ENCODE measurements at places on chromosomes 16 and 17.

DNA sequence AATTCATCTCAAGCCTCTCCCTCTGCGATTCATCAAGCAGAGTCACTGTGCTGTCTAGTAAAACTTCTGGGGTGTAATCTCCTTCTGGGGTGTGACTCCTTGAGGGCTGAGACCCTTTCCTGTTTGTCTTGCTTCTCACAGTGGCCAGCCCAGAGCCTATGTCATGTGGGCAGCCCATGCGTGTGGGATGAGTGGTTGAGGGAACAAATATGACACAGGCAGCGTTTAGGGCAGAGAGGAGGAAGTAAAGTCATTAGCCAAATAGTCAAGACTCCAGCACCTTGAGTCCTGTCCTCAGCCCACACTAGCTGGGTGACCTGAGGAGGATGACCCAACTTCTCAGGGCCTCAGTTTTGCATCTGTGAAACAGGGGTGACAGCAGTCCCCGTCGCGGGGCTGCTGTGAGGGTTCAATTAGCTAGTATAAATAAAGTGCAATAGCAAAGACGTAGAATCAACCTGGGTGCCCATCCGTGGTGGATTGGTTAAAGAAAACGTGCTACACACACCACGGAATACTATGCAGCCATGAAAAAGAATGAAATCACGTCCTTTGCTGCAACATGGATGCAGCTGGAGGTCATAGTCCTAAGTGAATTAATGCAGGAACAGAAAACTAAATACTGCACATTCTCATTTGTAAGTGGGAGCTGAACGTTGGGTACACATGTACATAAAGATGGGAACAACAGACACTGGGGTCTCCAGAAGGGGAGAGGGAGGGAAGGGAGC is 4.5 kb upstream of the ITGAX start:
- DNase-seq: no peak

DNA sequence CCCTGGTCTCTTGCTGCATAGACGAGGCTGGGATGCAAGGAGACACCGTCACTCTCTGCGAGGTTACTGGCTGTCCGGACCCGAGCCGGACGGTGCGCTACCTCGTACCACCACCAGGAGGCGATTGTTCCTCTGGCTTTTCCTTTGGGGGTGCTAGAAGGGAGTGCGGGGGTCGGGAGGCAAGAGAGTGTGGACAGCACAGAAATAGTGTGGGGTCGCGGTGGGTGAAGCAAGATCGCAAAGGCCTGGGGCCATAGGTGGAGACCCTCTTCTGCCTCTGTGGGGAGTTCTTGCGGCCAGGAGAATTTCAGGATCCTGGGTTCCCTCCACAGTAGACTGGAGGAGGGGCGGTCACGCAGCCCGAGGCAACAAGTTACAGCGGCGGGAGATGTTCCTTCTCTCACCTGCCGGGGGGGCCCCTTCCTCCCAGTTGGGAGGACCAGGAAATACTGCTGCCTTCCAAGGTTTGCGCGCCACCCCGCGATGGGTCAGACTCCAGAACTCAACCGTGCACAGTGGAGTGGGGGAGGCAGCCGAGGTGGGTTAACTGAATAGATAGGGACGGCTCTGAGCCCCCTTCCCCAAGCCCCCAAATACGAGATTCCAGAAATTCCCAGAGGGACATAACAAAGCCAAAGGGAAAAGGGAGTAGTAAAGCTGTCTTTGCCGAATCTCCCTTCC is 6.9 kb downstream of the PHOSPHO1 start:
- peak; percentile 60 for DNase-seq

DNA sequence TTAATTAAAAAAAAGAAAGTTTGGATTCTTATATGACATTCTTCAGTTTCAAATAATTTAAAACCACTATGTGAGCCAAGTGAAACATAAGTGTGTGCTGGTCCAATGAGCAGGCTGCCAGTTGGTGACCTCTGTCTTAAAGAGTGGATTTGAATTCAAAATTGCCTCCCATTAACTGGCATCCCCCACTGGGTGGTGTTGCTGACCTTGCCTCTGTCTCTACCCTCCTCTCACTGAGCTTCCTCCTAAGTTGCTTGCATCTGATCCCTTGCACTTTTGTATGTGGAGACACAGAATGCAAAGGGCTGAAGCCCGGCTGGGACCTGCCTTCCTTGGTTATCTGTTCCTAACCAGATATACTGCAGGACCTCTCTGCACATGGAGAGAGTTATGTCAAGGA is 160.6 kb downstream of the CYLD start:
- no peak for DNase-seq

- DNase-seq: no peak
Observed at GRCh38 chr16:86300746-86301481, 209.4 kb upstream of the FOXF1 start.

DNA sequence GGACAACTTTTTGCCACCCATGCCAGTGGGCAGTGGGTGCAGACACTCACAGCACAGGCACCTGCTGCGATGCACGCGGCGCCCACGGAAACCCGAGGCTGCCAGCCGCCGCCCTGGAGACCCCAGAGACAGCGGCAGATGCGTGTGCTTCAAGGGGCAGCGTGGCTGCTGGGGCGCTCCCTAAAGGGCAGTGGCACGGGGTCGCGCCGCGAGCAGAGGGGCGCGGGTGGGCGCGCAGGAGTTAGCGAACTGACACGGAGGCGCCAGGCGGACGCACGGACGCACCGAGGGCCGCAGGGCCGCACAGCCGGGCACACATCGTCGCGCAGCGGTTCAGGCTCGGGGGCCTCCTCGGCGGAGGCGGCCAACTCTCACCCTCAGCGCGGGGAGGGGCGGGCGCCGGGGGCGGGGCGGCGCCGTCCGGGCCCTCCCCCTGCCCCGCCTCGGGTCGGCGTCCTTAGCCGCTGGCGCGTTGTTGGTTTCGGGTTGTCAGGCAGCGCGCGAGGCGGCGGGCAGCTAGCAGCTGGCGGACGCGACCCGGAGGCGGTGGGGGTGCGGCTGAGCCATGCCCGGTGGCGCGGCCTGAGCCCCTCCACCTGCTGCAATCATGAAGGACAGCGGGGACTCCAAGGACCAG is at the start of gene KIF19:
Gene KIF19 (plus strand): TSS at position 484 of the 637 bp plus-strand sequence. CDS start 124 bp downstream, at position 608.
- DNase-seq: peak; percentile 66

DNA sequence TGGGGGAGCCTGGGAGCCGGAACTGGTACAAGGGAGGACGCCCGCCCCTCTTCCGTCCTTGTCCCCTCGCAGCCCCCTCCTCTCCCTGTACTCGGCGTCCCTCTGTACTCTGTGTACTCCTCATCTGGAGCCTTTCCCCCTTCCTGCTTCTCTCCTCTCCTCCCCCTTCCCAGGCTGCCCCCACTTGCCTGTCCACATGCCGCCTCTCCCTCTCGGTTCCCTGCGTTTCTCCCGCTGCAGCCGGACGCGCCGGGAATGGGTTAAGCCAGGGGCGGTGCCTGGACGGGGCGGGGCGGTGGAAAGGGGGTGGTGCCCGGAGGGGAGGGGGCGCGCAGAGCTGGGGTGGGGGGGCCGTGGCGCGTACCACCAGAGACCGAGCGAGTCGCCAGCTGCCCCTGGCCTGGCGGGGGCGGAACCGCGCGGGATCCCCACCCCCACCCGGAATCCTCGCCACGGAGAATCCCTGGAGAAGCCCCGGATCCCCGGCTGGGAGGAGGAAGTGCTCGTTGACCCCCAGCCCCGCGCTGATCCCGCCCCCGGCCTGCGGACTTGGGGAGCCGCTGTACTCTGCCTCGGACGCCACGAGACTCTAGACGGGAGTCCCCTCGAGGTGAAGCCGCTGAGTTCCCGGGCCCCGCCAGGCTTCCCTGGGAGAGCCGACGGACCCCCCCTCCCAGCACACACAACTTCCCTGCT is 22.6 kb downstream of the GJD3 start:
- DNase-seq: peak; percentile 94

GRCh38 chr16:13269359-13269758 is 368.0 kb downstream of the SHISA9 start:
- no peak for DNase-seq

DNA sequence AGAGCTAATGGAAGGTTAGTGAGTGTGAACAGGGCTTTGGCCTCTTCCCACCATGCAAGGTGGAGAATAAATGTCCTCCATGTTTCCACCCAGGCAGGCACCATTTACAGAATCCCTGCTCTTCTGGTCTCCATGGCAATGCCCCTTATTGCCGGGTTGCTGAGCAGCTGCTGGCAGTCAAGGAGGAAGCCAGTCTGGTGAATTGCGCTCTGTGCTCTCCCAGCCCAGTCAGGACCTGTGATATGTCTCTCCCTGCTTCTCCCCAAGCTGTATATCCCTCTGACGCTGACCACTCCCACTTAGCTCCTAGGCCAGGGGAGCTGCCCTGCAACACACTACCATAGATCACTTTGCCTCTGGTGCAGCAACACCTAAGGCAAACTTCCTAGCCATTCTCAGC is 402.1 kb upstream of the ERCC4 start:
- DNase-seq: no peak

DNA sequence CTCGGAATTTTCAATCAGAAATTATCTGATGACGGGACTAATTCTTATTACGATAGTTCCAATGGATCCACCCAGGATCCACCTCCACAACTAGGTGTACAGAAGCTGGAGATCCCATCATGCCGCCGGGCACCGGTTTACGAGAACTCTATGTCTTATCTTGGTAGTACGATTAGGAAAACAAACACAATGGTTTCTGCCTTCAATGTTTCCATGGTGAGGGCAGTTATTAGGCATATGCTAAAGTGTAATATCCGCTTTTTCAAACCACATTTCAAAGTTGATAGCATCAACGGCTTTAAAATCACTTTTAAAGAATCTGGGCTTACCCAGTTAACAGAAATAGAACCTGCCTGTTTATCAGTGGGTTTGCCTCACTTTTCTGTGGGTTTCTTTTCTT is 705.7 kb downstream of the MAF start:
- no peak for DNase-seq

GRCh38 chr17:70423562-70423961 is 254.2 kb downstream of the KCNJ2 start:
- no peak for DNase-seq

DNA sequence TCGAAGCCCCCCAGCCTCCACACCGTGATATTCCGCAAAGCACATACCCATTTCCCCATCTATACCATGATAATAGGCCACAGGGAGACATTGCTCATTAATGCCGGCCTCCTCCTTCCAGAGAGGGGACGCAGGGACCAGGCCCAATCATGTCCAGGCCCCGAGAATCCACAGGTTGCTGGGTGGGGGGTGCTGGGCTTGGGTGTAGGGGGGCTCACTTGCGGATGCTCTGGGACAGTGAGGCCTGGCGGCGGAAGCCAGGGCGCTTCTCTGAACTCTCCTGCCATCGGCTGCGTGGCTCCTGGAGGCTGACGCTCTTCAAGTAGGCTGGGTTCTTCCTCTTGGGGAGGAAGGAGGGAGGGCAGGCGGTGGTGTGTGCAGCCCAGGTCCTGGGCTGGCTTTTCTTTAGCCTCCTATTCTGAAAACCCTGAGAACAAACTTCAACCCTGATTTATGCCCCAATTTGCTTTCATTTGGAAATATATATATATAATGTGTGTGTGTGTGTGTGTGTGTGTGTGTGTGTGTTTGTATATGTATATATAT is 12.2 kb downstream of the AANAT start:
- no peak for DNase-seq

GRCh38 chr17:65523853-65524664 is 37.4 kb downstream of the AXIN2 start:
- DNase-seq: no peak

- no peak for DNase-seq
Observed at GRCh38 chr16:4723071-4723767, 10.9 kb downstream of the ANKS3 start.

GRCh38 chr17:334974-335481 is 17.6 kb downstream of the RPH3AL start:
- DNase-seq: no peak

- no peak for DNase-seq
Observed at GRCh38 chr17:32289471-32290070, 23.9 kb downstream of the RHBDL3 start.

DNA sequence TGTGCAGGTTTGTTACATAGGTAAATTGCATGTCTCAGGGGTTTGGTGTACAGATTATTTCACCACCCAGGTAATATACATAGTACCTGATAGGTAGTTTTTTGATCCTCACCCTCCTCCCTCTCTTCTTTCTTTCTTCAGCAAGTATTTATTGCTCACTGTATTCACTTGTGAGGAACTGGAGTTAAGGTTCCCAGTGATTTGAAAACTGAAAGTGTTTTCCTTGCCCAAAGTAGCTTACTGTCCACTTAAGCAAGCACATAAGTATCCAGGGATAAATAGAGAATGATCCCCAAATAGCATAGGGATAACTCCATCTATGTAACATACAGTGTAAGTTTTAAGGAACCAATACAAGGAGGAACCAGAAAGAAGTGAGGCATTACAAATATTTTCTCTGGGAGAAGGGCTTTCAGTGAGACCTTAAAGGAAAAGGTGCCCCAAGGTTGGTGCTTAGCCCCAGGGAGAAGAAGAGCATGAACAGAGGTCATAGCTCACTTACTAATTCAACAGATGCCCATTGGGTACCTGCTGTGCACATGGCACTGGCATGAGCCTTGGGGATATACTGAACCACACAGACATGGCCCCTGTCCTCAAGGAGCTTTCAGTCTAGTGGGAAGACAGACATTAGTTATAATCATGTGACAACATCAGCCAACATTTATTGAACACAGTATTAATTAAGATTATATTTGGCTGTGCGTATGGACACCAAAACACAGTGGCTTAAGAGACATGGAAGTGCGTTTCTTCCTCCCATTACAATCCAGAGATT is 17.0 kb downstream of the MYL4 start:
- DNase-seq: no peak

- no peak for DNase-seq
Observed at GRCh38 chr17:80352216-80352895, 62.6 kb upstream of the ENDOV start.

DNA sequence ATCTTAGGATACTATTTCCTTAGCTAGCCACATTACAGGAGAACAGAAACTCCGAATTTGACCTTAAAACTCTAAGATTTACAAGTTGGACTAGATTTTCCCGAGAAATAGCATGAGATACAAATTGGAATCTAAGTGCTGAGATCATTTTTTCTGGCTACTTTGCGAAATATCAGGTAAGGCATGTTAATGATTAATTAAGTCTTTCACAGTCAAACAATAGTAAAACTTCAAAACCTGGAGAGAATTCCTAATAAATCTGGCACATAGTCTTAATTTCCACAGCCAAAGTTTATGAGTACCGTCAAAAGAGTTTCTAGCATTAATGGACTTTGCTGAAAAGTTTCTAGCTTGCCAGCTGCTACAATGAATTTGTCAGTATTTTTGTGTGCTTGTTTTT is 379.5 kb upstream of the TOM1L1 start:
- DNase-seq: no peak

DNA sequence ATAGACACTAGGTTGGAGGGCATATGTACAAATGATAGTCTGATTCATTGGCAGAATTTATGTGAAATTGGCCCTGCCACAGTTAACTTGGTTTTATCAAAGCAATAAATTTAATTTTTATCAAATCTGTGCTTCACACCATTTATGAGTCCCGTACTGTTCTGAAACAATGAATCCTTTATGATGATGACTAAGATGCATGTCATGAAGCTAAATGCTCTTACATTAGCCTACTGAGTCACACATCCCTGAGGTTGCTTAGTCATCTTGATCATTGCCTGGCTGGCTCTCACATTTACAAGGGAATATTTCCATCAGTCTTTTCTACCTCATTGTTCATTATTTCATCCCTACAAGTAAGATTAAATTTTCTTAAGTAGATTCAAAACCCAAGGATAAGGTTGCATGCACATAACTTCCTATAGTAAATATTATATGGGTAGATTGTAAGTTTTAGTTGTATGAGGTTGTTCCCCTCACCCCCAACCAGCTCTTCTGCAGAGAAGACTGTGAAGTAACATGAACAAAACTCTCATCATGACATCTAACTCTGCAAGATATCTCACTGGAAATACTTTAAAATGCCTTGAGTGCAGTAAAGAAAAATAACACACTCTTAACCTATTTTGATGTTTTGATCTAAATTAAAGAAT is 170.7 kb downstream of the CYB561 start:
- DNase-seq: peak; percentile 33

- no peak for DNase-seq
Observed at GRCh38 chr17:56358651-56359050, 205.4 kb downstream of the ANKFN1 start.
